Dorsolateral prefrontal cortex (tissue), 122 donors: ENCODE measurements at places on chromosomes 3 and 15.

DNA sequence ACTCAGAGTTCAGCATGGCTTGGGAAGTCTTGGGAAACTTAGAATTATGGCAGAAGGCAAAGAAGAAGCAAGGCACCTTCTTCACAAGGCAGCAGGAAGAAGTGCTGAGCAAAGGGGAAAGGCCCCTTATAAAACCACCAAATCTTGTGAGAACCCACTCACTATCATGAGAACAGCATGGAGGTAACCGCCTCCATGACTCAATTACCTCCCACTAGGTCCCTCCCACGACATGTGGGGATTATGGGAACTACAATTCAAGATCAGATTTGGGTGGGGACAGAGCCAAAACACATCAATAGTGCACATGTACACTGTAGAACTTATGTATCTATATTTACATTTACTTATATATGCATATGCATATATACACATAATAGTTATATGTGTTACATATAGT, 565.3 kb upstream of the NR2F2 start:
- no peak for DNase-seq

DNA sequence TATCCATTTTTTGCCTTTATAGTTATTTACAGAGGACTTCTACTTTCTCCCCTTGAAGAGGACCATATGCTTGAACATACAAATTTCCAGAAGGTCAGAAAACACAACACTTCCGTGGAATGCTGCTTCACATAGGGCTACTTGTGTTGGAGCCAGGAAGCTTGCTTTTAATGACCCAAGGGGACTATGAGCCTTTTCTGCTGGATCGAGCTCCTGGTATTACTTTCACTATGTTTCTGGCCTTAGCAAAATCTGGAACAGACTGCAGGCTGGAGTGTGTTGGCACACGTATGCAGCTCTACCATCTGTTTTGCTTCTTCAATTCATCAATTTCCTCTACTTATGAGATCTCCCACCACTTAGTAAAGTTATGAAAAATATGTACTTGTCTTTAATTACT, 69.3 kb upstream of the CBLB start:
- DNase-seq: no peak

DNA sequence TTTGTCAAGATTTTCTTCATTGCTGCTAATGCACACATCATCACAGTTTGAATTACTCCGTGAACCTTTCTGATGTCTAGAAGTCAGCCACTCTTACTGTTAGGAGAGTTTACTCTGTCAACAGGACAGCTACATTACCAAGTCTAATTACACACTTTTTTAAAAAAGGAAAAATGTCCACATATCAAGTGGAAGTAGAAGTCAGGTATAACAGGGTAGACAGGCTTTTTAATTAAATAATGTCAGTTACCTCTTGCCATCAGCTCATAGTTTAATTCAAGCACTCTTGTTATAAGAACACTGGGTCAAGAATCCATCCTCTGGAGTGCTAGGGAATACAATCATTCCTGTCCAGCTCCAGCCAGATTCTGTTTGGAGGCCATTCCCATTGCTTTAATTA, 232.8 kb downstream of the TAFA4 start:
- no peak for DNase-seq

GRCh38 chr3:101278727-101279126, 41.6 kb downstream of the IMPG2 start:
- no peak for DNase-seq
